ENCODE measurements at places on chromosomes 2 and 18.

- DNase-seq = no peak
Observed at GRCh38 chr18:824179-824578, 12.1 kb upstream of the YES1 start.

GRCh38 chr2:161111531-161111930, 48.7 kb upstream of the TANK start:
- DNase-seq = no peak

DNA sequence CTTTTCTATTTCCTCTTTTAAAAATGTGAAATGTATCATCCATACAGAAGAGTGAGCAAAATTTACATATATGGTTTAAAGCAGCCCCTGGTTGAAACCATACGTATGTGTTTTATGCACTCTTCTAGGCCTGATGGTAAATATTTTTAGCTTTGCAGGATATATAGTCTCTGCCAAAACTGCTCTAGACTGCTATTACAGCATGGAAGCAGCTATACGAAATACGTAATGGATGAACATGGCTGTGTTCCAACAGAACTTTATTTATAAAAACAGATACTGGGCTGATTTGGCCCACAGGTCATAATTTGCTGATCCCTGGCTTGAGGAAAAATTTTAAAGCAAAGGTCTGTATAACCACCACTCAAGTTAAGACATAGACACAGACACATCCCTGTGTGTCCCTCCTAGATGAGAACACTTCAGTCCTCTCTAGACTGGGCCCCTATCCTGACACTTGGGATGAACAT, 42.5 kb upstream of the ATP8B1 start:
- DNase-seq = no peak

- DNase-seq = no peak
Observed at GRCh38 chr2:7348761-7349160, 431.5 kb downstream of the RNF144A start.

DNA sequence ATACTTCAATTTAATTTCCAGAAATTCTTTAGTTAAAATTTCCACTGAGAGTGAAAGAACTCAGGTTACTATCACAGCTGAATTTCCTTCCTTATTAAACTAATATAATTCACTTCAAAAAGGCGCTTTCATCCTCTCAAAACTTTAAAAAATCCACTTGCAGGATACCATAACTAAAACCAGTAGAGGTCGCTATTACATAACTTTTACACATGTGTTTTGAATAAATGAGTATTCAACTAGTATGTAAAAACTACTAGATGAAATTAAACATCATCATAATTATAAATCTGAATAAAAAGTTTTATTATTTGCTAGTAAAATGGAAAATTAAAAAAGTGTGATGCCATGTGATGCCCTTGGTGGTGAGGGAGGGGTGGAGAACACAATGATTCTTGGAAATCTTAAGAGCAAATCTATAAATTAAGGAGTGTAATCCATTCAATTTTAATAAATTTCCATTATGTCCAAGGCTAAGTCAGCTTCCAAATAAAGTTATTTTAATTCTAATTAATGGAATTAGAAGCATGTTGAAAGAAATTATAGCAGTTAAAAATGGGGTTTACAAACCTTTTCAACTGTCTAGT, 61.4 kb downstream of the SOS1 start:
- no peak for DNase-seq

DNA sequence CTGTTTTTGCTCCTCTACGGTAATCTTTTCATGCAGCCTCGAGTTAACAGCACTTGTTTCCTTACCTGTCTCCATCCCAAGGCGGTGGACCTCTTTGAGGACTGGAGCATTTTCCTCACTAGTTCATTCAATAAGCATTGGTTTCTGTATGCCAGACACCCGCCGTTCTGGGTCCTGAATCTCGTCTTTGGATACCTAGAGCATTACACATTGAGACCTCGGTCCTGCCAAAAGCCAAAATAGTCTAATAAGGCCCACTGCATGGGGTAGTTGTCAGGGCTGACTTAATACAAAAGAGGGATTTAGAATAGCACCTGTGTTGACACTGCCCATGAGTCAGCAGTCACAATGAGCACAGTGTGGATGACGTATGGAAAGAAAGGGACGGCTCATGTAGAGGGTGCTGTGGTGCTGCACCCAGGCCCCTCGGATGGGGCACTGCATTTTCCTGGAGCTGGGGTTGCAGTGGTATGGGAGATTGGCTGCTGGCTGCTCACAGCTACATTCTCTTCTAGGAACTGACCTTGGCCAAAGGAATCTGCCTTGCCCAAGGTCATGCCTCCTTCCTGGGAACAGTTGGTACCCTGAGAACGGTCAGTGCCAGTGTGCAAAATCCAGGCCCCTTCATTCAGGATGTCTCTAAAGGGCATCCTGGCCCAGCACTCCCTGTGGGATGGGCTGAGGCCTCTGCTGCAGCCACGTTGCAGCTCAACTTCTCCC, 126.9 kb upstream of the NCK2 start:
- no peak for DNase-seq

DNA sequence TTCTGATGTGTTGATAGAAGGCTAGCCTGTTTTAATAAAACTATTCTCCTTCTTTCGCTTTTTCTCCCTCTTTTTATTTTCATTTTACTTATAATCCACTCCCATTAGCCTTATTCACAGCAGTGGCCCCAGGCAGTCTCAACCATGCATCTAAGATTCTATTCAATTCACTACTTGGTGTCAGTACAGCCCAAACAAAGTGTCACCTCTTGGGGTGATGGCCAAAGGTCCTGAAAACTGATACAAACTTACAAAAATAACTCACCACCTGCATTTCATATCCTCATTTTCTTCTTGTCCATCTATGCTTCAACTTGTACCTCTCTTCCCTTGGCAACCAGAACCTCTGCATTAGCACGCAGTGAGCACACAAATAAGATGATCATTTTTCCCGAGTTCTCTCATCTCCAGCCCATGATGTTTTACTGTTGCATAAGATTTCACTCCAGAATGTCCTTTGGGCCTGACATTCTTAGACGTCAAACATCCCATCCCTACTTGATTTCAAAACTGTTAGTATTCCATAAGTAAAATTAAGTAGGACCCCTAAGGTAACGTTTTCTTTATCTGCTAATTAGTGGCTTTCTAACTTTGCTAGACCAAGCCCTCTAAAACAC, 559.3 kb upstream of the TNP1 start:
- no peak for DNase-seq

DNA sequence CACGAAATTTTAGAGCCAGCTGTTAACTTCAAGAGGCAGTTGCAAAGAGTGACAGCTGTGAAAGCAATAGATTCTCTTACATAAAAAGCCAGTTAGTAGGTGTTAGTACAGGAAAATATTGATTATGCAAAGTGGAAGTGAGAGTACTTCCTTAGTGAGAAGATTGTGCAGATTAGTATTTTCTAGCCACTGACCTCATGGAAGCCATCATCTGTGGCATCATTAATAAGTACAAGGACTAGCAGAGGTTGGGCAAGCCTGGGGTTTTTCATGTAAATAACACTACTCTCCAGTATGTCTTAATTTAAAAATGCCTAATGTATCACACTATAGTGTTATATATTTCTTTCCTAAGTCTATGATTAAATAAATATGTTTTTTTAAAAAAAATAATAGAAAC, 166.2 kb upstream of the DTNA start:
- DNase-seq = no peak

DNA sequence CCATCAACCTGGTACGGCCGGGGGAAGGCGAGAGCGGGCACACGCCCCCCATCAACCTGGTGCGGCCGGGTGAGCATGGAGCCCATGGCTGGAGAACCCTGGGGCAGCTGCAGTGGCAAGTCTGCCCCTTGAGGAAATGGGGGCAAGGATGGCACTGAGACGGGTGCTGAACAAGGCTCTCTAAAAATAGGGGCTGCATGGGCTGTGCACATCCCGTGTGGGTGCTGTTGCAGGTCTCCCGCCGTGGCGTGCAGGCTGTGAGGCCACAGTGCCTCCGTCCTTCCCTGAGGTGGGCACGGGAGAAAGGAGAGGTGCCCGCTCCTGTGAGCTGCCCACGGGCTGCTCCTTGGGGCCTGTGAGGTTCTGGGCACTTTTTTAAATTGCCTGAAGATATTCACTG, 99.2 kb downstream of the NFATC1 start:
- no peak for DNase-seq

GRCh38 chr18:3840766-3841165, 390.8 kb downstream of the TGIF1 start:
- no peak for DNase-seq

DNA sequence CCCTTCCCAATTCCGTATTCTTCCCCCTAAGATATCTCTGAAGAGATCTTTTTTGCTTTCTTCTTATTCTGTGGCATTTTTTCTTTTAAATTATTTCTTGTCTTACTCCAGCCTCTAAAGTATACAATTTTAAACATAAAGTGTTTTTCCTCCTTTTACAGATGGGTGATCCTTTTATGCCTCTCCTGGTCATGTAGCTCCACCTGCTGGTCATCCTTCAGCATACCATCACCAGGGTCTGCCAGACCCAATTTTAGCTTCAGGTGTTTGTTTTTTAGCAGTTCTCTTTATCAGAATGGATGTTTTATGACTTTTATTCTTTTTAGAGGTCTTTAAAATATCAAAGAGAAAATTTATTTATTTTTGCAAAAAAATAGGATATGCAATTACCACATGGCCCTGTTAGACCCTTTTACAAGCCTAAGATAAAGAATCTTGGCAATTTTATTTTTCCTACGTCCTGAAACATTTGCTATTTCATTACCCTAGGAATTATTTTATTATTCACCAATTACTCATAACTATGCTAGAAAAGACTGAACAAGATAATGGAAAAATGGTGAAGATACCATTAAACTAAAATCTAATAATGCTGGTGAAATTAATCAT, 55.5 kb downstream of the PIGN start:
- DNase-seq = peak; percentile 60

- no peak for DNase-seq
Observed at GRCh38 chr2:189557373-189557772, 23.2 kb downstream of the SLC40A1 start.

DNA sequence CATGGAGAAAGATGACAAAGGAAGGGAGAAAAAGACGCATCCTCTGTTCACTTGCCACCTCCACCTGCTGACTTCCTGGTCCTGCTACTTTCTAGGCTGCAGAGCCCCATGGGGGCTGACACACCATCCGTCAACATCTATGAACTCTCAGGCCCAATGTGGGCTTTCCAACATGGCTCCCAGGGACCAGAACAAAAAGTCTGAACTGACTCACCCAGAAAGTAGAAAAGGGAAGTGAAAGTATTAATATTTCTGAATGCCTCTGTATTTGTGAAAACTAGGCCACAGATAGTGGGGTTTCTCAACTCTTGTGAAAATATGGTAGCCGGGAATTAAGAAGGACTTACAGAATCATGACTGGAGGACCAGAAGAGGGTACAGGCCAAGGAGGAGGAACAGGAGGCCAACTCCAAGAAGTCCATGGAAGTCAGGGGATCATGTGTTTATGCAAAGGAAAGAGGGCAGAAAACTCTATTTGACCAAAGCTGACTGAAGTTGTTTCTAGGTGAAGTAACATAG, 123.1 kb upstream of the CAB39 start:
- DNase-seq = peak; percentile 39

DNA sequence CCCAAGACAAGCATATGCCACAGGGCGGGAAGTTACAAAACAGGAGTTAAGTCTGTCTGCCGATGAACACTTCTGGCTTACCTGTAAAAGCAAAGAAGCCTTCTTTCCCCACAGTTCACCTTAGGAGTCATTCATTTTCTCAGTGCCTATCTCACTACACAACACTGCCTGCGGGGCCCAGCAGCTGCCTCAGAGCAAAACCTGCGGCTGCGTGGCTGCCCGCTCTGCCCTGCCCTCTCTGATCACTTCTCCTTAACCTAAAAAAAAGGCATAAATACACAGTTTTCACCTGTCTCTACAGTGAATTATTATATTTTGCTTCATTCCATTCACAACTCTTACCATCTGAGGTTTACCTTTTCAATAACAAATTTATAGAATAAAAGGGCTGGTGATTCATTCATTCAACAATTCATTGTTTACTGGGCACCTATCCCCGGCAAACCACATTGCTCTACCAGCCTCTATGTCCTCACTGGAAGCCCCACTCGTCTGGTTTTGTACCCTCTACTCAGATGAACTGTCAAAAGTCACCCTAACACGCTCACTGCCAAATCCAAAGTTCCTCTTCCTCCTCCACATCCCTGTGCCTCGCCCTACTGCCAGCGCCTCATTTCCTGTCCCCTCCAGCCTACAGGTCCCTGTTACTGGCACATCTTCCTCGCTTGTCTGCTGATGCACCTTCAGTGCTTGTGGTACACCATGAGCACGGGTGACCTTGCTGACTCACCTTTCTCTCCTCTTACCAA, 31.4 kb downstream of the AFG3L2 start:
- no peak for DNase-seq

DNA sequence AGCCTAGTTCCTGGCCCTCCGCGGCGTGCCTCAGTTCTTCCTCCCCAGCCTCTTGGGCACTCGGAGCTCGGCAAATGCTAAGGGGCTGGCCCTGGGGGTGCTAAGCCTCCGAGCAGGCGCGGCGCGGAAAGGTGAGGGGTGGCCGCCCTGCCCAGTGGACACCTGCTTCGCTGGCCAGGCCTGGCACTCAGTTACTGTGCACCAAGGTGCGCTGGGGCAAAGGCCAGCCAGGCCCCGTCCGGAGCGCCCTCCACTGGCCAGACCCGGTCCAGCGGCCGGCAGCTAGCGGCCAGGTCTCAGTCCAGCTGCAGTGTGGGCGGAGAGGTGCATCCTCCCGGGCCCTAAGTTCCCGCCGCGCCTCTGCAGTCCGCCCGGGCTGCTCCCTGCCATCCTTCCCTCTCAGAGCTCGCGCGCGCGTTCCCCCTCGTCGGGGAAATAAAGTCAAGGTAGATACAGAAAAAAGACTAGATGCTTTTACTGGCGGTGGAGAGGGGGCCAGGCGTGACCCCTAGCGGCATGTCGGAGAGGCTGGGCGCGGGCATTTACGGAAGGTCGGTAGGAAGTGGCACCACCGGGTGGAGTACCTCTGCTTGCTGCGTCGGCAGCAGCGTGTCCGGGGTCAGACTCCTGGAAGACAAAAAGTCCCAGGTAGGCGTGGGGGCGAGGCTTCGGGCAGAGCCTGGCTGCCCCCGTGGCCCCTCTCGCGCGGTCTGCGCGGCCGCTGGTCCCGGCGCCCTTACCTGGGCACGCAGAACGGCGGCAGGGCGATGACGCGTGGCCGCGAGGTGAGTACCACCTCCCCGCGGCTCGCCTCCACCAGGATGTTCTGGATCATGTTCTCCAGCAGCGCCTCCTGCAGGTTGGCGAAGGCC, 9.4 kb upstream of the CRYBA2 start:
- DNase-seq = peak; percentile 61

GRCh38 chr18:66668706-66669105, 64.8 kb upstream of the CDH19 start:
- no peak for DNase-seq

- DNase-seq = no peak
Observed at GRCh38 chr18:39713961-39714360, 2148.4 kb upstream of the CELF4 start.

DNA sequence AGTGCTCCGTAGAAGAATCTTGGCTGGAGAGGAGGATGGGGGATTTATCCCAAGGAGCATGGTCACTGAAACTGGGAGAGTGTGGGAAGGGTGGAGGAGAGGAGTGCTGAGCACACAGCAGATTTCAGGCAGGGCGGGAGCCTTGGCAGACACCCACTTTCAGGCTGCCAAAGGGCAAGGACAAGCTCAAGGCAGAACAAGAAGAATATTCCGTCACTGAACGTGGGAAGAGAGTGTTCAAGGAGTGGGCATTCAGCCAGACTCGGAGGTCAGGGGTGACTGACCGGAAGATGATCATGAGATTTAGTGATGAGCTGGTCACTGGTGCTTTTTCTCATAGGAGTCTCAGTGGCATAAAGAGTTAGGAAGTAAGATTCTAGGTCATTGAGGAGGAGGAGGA, 136.2 kb upstream of the RASGRP3 start:
- DNase-seq = no peak
